ENCODE measurements at places on chromosomes 1 and 21.

- DNase-seq = no peak
Observed at GRCh38 chr1:86389307-86389706, 6.8 kb downstream of the ODF2L start.

DNA sequence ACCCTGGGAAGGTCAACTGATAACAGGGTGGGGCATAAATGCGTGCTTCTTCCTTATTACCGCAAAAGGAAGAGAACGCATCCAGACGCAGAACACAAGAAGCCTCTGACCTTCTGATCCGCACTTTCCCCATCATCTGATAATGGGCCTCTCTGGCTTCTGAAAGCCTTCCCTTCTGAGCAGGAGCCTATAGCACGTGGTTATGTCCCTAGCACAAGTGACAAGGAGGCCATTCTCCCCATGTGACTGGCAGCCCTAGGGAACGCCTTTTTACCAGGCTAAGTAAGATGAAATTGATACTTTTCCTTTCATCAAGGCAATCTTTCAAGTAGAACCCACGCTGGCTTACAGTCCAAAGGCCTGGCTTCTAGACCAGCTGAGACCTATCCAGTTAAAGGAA is 34.2 kb downstream of the RABIF start:
- no peak for DNase-seq

GRCh38 chr1:209800984-209801834 is 4.7 kb downstream of the IRF6 start:
- no peak for DNase-seq

DNA sequence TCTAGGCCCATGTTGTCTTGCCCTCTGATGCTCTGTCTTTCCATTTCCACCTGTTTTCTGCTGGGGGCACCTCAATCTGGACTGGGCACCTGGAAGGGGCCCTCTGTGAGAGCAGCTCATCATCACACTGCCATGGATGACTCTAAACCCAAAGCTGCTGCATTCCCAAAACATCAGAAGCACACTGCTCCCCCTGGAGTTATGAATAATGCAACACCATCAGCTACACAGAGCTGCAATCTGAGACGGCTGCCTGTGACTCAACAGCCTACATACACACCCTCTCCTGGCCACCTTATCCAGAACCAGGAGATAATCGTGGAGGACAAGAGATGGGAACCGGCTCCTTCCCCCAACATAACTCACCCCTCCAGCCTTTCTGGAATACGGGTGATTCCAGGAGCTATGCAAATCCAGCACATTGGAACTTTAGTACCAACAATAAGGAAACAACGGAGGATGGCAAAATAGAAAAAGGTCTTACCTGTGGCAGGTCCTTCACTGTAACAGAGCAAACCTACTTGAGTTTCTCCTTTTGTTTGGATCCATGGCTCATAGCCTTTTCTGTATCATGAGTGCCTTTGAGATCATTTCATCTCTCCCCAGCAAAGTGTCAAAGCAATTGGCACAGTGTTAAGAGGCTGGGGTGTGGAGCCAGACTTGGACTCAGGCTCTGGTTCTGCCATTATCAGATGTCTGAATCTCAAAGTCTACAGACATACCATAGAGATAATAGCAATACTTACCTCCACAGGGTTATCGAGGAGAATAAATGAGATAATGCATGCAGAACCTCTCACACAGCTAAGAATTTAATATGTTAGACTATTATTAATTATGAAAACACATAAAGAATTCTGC is 29.3 kb downstream of the AK2 start:
- DNase-seq = peak; percentile 60

- DNase-seq = no peak
Observed at GRCh38 chr1:91835087-91835521, 50.8 kb downstream of the TGFBR3 start.

DNA sequence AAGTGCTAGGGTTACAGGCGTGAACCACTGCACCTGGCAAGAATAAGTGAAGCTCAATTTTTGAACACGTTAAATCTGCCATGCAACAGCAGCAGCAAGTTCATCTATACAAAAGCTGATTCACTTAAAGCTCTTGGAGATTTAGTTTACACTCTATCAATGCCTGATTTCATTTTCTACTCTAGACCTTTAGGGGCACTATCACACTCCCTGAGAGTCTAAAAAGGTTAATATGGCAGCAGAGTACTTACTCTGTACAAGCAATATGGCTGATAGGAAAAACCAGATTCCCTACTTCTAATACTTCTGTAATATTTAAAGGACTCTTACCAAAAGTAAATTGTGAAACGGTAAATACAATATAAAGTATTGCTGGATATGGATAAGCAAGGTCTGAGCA is 4.8 kb downstream of the RBM34 start:
- DNase-seq = no peak

GRCh38 chr21:45224189-45224938 is 63.3 kb downstream of the POFUT2 start:
- no peak for DNase-seq

- DNase-seq = no peak
Observed at GRCh38 chr1:966135-966703, at the start of gene PLEKHN1. PLEKHN1 (plus strand) TSS chr1:966482; CDS start chr1:966532, 50 bp downstream.

DNA sequence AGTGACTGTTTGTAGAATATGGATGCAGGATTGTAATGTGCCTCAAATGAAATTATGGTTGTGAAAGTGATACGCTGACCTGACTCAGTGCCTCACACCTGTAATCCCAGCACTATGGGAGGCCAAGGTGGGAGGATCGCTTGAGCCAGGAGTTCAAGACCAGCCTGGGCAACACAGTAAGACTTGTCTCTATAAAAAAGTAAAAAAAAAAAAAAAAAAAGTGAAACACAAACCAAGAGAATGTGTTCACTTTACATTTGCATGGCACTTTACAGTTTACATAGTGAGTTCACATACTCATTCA is 2.0 kb downstream of the CAPN2 start:
- DNase-seq = no peak

- DNase-seq = peak; percentile 55
Observed at GRCh38 chr21:36504067-36505058, 24.4 kb upstream of the CLDN14 start.

DNA sequence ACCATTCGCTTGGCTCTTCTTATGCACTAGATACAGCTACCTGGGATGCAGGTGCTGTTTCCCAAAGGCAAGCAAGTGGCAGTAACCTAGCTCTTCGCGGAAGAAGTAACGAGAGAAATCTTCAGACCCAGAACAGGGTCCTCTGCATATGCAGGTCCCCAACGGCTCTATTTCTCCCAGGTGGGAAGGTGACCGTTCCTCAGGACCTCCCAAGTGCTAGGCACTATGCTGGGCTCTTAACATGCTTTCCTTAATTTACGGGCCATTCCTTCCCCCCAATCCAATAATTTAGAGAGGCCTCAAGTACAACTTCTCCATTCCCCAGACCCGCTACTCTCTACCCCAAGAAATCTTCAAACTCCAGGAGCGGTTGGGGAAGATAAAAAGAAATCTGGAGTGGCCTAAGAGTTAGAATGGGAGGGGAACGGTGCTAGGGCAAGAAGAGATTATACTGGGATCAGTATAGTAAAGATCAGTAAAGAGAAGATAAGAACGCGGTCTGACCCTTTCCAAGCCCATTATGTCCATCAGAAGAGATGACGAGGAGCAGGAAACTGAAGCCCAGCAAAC is 410 bp downstream of the TXNDC12 start:
- DNase-seq = no peak

DNA sequence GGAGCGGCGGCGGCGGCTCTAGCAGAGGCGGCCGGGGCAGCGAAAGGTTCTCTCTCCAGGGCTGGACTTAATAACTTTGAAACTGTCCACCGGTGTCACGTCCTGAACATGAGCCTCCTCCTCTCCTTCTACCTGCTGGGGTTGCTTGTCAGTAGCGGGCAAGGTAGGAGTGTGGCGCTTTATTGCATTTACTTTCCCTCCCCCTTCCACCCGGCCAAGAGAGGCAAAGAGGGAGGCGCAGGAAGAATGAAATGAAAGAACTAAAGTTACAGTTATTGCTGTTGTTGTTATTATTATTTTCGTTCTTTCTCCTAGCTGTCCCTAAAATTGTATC is 214 bp downstream of the NCAM2 start:
- peak; percentile 65 for DNase-seq

DNA sequence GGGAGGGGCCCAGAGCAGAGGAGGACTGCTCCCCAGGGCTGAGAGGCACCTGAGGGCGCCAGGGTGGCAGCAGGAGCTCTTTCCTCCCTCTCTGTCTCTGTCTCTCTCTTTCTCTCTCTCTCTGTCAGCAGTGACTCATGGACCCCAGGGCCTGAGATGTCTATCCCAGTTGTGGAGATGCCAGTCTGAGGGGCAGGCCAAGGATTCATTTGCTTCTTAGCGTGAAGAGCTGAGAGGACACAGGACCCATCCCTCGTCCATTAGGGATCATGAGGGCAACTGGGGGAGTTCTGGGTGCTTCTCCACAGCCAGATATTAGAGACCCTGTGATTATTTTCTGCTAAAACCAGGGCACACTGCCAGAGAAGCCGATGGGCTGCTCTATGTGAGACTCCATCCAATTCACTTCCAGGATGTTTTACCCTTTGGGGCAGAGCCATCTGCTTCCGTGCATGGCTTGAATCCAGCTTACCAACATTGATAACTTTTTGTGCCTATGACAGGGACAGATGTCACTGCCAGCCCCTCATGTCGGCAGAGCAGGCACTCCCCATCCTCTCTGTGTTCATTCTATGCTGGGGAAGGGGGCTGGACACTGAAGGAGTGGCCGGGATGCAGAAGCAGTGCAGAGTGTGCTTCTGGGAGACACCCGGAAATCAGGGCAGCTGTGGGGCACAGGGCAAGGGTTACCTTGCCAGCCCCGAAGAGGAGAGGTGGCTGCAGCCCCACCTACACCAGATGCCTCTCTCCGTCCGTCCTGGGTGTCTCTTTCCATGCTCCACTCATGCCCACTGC is 4.1 kb upstream of the PCBP3 start:
- no peak for DNase-seq

GRCh38 chr1:87243573-87243972 is 85.1 kb upstream of the LMO4 start:
- DNase-seq = no peak

DNA sequence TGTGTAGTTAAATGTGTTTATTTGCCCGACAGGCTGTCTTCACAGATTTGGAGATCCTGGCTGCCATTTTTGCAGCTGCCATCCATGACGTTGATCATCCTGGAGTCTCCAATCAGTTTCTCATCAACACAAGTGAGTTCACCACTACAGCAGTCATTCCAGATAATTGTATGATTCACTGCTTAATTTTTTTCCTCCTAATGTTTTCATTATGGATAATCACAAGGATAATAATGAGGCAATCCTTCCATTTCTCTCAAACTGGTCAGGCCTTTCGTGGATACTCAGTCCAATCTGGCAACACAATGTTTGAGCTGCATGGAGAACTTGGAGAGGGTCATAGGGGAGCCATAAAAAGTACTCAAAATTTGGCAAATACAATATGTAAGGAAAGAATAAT is 168.3 kb upstream of the SGIP1 start:
- no peak for DNase-seq

GRCh38 chr1:214331827-214332423 is 51.0 kb downstream of the SMYD2 start:
- DNase-seq = peak; percentile 64

DNA sequence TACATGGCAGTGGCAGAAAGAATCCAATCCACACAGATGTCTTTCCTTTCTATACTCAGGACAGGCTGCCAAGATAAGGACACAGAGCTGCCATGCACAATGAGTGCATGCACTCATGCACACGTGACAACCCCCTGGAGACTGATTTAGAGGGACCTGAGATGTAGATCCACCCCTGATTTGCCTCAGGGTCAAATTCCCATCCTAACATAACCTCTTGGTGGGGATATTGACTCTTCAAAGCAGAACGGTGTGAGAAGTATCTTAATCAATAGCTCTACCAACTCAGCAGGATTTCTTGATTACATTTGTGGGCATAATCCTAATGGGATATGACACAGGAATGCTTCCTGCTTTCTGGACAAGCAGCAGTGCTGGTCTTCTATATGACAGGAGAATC is 125.2 kb upstream of the DSCAM start:
- DNase-seq = no peak

DNA sequence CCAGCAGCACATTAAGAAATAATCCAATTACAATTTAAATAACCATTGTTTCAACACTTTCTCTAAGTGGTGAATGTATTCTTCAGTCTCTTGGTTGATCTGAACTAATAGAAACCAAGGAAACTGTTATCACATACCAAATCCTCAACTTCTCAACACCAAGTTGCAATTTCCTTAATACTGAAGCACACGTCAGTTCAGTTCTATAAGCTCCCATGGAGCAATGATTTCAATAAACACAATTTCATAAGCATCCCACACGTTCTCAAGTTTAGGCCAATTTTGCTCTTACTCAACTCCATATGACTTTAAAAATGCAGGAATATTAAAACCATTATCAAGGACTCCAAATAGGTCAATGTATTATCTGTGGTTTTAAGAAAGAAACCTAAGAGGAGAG is 5.8 kb upstream of the ERG start:
- no peak for DNase-seq

GRCh38 chr21:41993744-41994143 is 16.4 kb downstream of the ZBTB21 start:
- DNase-seq = no peak

GRCh38 chr21:31075848-31076247 is 37.6 kb upstream of the KRTAP19-8 start:
- DNase-seq = no peak

- no peak for DNase-seq
Observed at GRCh38 chr1:162166917-162167615, 97.6 kb downstream of the NOS1AP start.

DNA sequence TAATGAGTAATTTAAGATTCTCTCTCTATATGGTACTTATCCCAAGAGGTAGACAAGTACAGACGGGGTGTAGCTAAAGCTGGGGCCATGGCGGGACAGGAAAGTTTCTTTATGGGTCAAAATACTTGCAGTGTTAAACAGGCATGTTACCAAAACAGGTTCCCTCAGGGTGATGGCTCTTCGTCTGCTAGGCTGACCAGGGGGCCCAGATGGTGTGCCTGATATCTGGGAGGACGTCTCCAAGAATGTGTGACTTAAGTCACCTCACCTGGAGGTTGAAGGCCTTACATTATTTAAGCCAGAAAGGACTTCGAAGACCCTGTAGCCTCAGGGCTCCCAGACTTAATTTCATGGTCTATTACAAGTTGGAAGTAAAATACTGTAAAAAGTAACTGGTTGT is 52.7 kb upstream of the FMOD start:
- DNase-seq = no peak

GRCh38 chr1:201619513-201619912 is 80.6 kb downstream of the NAV1 start:
- DNase-seq = no peak

DNA sequence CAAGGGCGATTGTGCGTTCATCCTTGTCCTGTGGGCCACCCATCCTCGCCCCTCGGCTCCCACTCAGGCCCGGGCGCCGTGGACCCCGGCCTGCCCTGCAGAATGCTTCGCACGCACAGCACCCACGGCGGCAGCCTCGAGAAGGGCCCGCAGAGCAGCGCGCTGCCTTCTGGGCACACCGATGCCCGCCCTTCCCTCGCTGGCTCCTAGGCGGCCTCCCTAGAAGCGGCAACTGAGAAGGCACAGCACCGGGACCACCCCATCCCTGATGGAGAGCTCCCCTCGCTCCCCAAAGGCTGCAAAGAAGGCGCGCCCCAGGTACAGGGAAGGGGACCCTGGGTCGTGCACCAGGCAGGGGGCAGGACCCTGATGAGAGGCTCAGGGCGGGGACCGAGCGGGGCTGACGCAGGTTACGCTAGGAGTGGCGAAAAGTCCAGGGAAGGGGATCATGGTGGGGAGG is 971 bp downstream of the CAPZB start:
- no peak for DNase-seq

GRCh38 chr1:85295006-85295431 is 18.6 kb upstream of the BCL10 start:
- no peak for DNase-seq
